ENCODE measurements at places on chromosomes 6 and 20. TPM values are rescaled to one million over a fixed set of nuclear protein-coding genes. Genes with fewer than 3 reads are reported as not detected.

Gene DEFB132
- not detected for polyA plus RNA-seq

Gene VWA7
- polyA plus RNA-seq, result 1.4 TPM

GRCh38 chr6:3841066-3841454 lies 8.1 kb upstream of the FAM50B start:
- DNase-seq, result no peak

DNA sequence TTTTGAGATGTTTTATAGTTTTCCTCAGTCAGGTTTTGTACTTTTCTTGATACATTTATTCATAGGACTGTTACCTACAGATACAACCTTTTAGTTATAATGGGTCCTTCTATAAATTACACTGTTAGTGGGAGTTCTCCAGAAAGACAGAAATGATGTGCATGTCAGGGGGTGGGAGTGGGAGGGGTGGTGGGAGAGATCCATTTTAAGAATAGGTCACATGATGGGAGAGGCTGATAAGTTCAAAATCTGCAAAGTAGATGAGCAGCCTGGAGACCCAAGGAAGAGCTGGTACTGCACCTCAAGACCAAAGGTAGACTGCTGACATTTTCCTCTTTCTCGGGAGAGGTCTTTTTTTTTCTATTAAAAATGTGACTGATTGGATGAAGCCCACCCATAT lies 408.0 kb upstream of the GJE1 start:
- no peak for DNase-seq
